ENCODE measurements at places on chromosomes 13 and 19.

- no peak for DNase-seq
These were observed 596.6 kb downstream of the KCTD12 start for GRCh38 chr13:76289558-76289957.

DNA sequence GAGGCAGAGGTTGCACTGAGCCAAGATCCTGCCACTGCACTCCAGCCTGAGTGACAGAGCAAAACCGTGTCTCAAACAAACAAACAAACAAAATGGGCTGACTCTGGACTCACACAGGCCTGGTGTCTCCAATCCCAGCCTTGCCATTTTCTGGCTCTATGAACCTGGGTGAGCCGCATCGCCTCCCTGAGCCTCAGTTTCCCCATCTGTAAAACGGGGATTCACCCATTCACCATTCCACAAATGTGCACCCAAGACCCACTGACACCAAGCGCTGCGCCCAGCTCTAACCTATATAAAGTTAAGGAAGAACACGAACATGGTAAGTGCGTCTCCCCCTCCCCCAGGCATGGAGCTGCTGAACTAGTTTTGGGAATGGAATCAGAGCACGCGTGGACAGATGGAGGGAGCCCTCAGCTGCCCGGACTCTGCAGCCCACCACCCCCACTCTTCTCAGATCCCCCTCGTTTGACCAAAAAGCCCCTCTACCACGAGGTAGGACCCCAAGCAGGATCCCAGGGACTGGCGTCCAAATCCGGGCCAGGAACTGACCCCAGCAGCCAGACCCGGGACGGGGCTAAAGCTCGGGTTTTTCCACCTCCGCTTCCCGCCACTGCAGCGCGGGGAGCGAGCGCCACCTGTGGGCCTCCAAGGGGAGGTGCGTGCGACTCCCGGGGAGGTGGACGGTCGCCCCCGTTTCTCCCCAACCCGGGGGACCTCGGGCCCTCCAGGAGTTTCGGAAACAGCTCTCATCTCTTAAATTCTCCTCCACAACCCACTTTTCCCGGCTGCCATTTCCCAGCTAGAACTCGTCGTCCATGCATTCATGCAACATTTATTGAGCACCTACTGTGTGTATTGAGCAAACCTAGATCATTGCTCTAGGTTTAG lies 33.0 kb upstream of the ADGRE5 start:
- DNase-seq: peak; percentile 45

DNA sequence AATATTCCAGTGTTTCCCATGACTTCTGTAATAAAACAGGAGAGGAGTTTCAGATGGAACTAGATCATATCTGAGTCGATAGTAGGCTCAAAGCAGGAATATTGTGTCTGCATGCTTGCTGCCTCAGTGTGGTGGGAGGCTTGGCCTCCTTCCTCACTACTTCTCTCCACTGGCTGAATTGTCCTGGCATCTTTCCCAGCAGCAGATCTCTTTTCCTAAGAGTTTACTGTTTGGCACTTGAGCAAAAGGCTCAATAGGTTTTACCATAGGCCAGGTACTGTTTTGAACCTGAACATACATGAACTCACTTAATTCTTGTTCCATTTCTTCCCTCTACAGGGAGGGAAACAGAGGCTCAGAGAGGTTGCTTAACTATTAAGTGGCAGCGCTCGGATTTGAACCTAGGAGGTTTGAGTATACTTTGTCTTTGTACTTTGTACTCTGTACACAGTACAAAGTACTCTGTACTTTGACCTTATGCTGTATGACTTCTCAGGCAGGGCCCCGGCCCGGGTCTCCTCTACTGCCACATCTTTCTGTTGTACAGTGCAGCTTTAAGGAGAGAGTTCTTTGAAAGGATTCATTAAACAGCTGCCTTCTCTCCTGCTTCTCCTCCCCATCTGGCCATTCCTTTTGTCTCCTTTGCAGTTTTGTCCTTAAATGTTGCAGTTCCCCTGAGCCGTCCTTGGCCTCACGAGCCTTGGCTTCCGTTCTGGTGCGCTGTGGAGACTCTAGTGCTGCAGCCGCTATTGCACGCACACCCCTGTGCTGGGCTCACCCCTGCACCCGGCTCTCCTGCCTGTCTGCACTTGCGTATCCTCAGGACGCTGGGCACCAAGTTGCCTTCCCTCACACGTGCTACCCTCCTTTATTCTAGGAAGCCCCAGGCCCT lies 8.1 kb downstream of the B3GLCT start:
- DNase-seq: no peak

DNA sequence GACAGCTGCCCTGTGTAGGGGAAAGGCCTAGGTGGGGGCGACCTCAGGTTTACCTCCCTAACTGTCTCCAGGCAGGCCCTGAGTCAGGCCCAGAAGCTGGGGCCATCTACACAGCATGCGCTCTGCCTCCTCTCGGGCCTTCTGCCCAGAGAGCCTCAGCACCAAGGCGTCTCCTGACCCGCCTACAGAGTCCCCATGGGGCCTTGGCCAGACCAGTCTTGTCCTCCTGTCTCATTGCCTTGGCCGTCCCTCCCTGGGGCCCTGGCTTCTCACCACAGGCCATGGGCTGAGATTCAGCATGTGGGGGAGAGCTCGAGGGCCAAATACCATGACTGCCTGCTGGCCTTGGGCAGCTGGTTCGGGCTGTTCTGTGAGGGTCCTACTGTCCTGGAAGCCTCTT lies 59.0 kb downstream of the SMARCA4 start:
- no peak for DNase-seq

DNA sequence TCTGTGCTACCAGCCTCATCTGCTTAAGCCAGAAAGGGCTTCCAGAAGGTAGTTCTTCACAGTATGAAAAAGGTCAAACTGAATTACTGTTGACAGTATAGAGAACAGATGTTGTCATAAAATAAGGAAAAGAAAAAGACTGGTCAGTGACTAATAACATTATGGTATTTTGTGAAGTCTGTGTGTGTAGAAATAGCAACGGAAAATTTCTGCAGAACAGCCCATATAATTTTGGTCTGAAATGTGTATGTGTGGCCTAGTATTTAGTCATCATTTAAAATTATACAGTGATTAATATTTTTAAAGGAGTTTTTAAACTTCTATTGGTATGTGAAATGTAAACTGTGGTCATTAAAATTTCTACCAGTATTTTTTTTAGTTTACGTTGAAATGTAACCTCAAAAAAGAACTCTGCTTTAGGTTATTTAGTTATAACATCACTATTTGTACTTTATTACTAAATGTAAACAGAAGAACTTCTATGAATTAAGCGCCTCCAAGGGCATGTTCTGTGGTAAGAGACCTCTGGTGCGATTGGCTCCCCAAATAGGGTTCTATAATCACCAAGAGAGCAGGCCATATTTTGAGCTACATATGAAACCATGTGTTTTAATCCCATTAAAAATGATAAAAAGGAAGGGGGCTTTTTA lies 3.3 kb upstream of the GPR183 start:
- DNase-seq: no peak

- no peak for DNase-seq
These were observed 126.2 kb upstream of the SPACA7 start for GRCh38 chr13:112249644-112250610.

GRCh38 chr13:58329746-58330145 lies 698.2 kb downstream of the PCDH17 start:
- DNase-seq: no peak

GRCh38 chr19:49148784-49149651 lies 6.2 kb downstream of the HRC start:
- DNase-seq: peak; percentile 96

GRCh38 chr19:47283405-47284059 lies 8.8 kb downstream of the INAFM1 start:
- no peak for DNase-seq

GRCh38 chr13:113533161-113533840 lies 42.8 kb upstream of the DCUN1D2 start:
- DNase-seq: no peak

DNA sequence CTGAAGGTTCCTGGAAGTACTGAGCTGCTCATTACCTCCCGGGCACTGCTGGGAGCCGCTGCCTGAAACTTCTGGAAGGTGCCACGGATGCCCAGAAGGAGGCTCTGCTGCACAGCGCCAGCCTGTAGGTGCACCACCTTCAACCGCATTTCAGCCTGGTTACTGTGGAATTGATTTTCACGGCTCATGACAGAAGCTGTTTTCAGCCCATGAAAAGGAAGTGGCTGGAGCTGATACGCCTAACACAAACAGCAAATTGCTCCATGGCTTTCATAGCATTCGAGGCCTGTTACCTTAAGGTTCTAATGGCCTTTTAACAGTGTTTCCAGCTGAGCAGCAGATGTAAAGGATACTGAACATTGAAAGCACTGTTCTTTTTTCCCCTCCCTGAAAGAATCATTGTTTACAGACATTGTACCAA lies 22.0 kb downstream of the GPC6 start:
- DNase-seq: peak; percentile 40

GRCh38 chr19:39765091-39766076 lies 13.3 kb upstream of the LEUTX start:
- no peak for DNase-seq

- peak; percentile 18 for DNase-seq
These were observed 281.0 kb downstream of the ATP8A2 start for GRCh38 chr13:25652764-25653163.

GRCh38 chr13:19633479-19634255 lies at the start of gene MPHOSPH8:
TSS of gene MPHOSPH8 (plus strand) at chr13:19633659. CDS start at chr13:19633749, 90 bp downstream.
- peak; percentile 94 for DNase-seq

DNA sequence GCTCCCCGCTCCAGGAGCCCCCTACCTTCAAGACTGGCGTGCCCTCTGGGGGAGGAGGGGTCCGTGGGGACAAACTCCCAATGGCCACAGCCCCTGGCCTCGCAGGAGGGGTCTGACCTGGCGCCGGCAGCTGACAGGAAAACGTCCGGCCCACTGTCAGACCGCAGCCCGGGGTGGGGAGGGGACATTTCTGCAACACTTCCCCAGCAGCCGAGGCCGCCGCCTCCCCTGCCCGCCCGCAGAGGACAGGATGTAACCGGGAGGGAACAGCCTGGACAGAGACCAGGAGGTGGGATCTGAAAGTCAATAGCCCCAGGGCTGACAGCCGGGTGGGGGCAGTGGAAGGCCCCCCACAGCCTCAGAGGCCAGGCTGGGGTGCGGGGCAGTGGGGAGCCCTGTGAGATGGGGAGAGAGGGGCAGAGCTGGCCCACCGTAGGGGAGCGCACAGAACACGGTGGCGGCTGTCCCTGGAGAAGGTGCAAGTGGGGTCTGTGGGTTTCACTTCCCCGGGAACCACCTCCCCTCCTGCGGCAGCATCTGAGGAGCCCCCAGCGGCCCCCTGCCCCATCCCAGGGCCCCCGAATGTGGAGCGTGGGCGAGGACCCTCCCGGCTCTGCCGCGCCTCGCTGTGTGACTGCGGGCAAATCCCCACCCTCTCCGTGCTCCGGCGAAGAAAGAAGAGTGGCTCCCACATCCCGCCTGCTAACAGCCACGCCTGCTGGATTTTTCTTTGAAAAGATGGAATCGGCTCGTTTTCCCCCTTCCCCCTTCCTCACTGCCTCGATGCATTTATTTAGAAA lies at the start of gene PEAK3:
Gene PEAK3 (minus strand): TSS at position 114 of the 800 bp plus-strand sequence. CDS start 1,244 bp downstream, outside the sequence.
- DNase-seq: no peak

All from right renal pelvis (tissue), 4 donors.